ENCODE measurements at places on chromosomes 4 and X. TPM values are rescaled to one million over a fixed set of nuclear protein-coding genes. Genes with fewer than 3 reads are reported as not detected.
A peak's percentile ranks its signal among the peaks of the same experiment; 100 is the strongest.

The TLR3 gene
- 1.6 TPM for total RNA-seq

The ODAPH gene
- total RNA-seq, result not detected

The KCNE5 gene
- 27.6 TPM for total RNA-seq

The RBMX2 gene
- 28.1 TPM for total RNA-seq

The CPE gene
- 137 TPM for total RNA-seq

The GATA1 gene
- 0.22 TPM for total RNA-seq

The SHROOM4 gene
- 6.8 TPM for total RNA-seq

The FDCSP gene
- total RNA-seq, result 0.13 TPM

The F11 gene
- not detected for total RNA-seq

The GUCY1A1 gene
- 16.4 TPM for total RNA-seq

The SSX4 gene
- not detected for total RNA-seq

The PNMA6F gene
- not detected for total RNA-seq

The TMEM187 gene
- 5.2 TPM for total RNA-seq

GRCh38 chr4:94525993-94526728, 74.4 kb downstream of the PDLIM5 start:
- peak; percentile 49 for DNase-seq

DNA sequence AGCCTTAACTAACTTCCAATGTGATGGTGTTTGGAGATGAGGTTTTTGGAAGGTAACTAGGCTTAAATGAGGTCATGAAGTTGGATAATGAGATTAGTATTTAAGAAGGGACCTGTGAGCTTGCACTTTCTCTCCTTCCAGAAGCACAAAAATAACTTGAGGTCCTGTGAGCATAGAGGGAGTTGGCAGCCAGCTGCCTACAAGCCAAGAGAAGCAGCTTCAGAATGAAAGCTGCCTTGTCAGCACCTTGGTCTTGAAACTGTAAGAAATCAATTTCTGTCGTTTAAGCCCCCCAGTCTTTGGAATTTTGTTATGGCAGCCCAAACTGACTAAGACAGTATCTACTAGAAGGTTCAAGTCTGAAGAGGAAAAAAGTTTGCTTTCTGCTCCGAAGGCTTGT, 280.2 kb upstream of the GALNTL6 start:
- DNase-seq, result no peak

GRCh38 chrX:149910178-149910695, 19.1 kb upstream of the HSFX4 start:
- DNase-seq, result no peak

- DNase-seq, result peak; percentile 47
These were observed 310.7 kb downstream of the STK32B start for GRCh38 chr4:5361968-5362367.

- DNase-seq, result no peak
These were observed 109.1 kb upstream of the MED14 start for GRCh38 chrX:40844471-40844870.

GRCh38 chr4:8586671-8587468, 5.7 kb upstream of the CPZ start:
- no peak for DNase-seq

GRCh38 chr4:74319470-74319869, 11.2 kb downstream of the EPGN start:
- no peak for DNase-seq

- DNase-seq, result peak; percentile 39
These were observed 216.1 kb downstream of the STK32B start for GRCh38 chr4:5267408-5267807.

- DNase-seq, result no peak
These were observed 233.9 kb downstream of the PTTG2 start for GRCh38 chr4:38194047-38194602.

- DNase-seq, result peak; percentile 26
These were observed 16.8 kb downstream of the MUC7 start for GRCh38 chr4:70488748-70489147.

DNA sequence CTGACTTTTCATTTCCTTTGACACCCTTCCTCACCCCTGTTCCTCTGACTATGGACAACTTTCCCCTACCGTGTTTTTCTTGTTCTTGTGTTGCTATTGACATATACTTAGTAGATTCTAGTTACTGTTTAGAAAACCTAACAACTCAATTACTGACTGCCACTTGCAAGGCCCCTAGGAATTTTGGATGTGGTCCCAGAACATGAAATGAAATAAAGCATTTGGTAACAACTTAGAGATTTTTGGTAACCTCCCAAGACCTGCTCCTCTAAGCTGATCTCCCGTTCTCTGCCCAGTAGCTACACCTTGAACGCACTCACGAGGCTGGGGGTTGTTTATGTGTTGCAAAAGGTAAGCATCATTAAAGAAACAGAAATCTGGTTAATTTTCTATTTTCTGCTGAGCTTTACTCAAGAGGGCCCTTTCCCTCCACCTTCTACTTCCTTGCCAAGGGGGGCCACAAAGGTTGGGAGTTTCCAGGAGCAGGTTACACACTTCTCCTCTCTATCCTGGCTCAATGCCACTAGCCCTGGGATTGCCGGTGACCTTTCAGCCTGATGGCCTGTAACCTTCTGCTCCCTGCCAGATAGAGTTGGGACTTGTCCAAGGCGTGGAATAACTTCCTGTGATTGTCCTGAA, 20.5 kb downstream of the GAB3 start:
- DNase-seq, result peak; percentile 78

DNA sequence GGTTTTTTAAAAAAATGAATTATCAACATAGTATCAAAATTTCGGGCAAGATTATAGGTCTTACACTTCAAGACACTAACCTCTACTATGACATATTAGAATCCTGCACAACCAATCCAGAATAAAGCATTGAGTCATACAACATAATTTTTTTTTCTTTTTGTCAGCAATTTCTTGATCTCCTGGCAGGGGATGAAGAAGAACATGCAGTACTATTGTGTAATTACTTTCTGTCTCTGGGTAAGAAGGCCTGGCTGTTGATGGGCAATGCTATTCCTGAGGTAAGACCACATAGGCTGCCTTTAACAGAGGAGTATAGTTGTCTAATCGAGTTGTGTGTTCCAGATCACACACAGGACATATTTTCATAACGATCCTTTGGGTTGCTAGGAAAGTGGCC, 67.5 kb downstream of the FBXL5 start:
- DNase-seq, result no peak

- DNase-seq, result peak; percentile 76
These were observed 37.4 kb downstream of the LHFPL1 start for GRCh38 chrX:112642349-112642748.

Data from muscle of leg (tissue), 16 donors.